Tongue (tissue), 3 donors: ENCODE measurements at places on chromosomes 13 and 19. TPM values are rescaled to one million over a fixed set of nuclear protein-coding genes. Genes with fewer than 3 reads are reported as not detected.
A peak's percentile ranks its signal among the peaks of the same experiment; 100 is the strongest.

DNA sequence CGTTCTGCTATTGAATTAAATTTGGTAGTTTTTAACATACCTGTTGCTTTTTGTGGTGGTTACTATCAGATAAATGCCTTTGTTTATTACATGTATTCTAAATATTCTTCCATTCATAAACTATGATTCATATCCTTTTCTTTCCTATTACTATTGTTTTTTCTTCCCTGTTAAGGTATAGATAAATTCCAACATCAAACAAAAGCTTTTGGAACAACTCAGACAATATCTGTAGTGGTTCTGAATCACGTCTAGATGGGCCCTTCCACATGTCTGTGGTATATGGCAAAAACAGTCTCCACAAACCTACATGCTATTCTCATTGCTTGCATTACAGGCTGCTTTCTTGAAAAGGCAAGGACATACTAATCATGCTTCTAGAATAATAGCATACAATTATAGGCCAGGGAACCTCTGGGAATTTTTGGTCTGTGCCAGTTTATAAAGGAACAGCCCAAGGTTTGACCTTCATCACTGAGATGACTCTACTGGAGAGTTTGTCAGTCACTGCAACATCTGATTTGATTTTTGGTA is 6.4 kb downstream of the LRCH1 start:
- no peak for DNase-seq

NANOS3 gene
- not detected for total RNA-seq

CEACAM7 gene
- total RNA-seq, result 10.8 TPM

TNPO2 gene
- 44.7 TPM for total RNA-seq

DNA sequence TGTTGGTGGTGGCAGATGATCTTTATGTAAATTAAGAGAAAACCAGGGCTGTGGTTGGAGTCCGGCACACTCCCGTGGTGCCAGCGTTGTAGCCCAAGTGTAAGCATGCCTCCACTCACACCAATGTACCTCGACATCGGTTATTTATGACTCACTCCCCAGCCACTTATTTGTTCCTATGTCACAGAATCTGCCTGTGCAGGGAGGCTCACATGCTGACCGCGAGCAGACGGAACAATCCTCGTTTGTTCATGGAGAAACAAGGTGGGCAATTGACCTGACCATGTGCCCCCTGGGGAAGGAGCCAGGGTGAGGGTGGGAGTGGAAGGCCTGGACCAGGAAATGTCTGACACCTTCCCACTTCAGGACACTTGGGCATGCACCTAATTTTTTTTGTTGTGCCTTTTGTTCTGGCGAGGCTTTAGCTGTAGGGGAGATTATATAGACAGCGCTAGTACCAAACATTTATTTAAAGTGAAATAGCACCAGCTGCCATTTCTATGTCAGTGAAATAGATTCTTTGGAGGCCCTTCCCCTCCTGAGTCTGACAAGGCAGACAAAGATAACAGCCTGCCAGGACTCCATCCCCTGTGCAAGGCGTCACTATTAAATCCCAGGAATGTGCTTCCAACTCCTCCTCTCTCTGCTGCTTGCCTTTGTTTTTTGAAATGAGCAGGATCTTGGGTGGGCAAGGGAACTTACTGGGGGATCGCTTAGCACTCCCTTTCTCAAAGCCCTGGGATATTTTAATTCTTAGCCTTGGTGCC is 394.2 kb downstream of the FGF9 start:
- DNase-seq, result peak; percentile 44

C1QTNF9 gene
- 3.8 TPM for total RNA-seq

TMEM86B gene
- 0.72 TPM for total RNA-seq

KRTDAP gene
- 9.6 TPM for total RNA-seq

DNA sequence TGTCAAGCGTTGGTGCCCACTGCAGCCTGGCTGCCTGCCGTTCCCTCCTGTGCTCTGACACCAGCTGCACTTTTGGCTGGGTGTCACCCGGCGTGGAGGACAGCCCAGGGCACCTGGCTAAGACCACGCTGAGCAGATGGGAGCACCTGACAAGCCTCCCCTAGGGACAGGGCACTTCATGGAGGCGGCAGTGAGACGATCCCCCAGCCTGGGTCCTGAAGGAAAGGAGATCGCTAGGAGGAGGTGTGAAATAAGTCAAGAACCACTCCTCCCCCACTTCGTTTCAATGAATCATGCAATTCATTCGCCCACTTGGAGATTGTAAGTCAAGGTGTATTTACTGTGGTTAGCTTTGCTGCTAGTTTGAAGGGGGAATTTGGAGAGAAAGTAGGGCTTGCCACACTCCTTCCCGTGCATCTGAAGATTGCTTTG is 38.8 kb downstream of the VSTM2B start:
- DNase-seq, result no peak

OLFM2 gene
- 22.9 TPM for total RNA-seq

DNA sequence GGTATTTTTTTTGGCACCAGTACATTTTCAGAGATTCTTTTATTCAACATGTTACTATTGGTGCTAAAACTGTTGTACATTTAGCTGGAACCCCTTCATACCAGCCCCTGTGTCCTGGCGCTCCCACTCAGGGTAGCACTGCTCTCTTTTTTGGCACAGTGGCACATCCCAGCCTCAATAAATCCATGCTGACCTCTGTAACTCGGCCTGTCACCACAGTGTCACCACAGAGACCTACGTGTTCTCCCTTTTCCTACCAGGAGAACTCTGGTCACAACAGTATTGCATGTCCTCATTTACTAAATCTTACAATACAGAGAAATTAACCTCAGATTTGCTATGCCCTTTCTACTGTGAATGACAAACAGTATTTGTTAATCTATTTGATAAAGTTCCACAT is 10.2 kb downstream of the MPHOSPH8 start:
- DNase-seq, result no peak

- no peak for DNase-seq
Measured at GRCh38 chr13:30898070-30898469, 8.0 kb upstream of the MEDAG start.

- DNase-seq, result peak; percentile 96
Measured at GRCh38 chr13:111006506-111007031, 91.7 kb upstream of the ANKRD10 start.

DNA sequence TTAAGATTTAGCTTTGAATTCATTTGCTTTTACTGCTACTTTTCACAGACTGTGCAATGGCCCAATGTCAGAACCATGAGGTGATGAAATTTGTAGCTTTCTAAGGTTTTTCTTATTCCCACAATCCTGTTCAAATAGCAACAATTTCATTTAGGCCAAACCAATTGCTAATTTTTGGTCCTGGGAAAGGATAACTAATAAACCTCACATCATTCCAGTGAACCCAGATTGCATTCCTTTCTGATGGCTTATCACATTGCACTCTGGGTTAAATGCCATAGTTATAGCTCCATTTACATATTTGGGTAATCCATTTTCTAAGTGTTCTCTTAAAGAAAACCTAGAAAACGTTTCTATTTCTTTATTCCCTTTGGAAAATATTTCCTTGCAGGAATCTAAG is 22.9 kb upstream of the POMP start:
- DNase-seq, result no peak

GRCh38 chr13:45765464-45765863 is 63.3 kb downstream of the CBY2 start:
- DNase-seq, result no peak

GRCh38 chr13:109206616-109207015 is 577.2 kb downstream of the MYO16 start:
- DNase-seq, result no peak

DNA sequence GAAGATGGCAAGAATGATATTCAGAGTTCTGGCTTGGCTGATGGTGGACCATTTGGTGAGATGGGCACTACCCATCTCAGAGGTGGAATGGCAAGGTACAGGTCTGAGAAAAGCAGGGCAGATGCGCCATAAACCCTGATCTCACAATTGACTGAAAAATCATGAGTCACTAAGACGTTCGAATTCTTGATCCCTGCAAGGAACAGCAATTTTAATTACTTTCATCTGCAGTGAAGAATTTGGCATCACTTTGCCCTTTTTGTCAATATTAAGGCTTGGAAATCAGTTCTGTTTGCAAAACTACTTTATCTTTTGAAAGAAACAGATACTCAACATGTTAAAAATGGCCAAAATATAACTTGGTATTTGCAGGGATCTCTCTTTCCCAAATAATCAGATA is 38.1 kb downstream of the HTR2A start:
- DNase-seq, result no peak

PRKCSH gene
- total RNA-seq, result 86.7 TPM

GRCh38 chr19:54189145-54189734 is at the start of gene MBOAT7:
Gene MBOAT7 (minus strand): TSS chr19:54189580. CDS start chr19:54188508, 1,072 bp downstream.
- no peak for DNase-seq

NLRP4 gene
- not detected for total RNA-seq

- no peak for DNase-seq
Measured at GRCh38 chr13:101242720-101243119, 173.6 kb downstream of the NALCN start.

GRK1 gene
- total RNA-seq, result not detected

- no peak for DNase-seq
Measured at GRCh38 chr19:34471906-34472700, 9.5 kb upstream of the WTIP start.

- peak; percentile 44 for DNase-seq
Measured at GRCh38 chr13:74061926-74062595, 72.1 kb downstream of the KLF12 start.

COMMD6 gene
- 24.4 TPM for total RNA-seq

MAMSTR gene
- total RNA-seq, result 4.3 TPM

DNA sequence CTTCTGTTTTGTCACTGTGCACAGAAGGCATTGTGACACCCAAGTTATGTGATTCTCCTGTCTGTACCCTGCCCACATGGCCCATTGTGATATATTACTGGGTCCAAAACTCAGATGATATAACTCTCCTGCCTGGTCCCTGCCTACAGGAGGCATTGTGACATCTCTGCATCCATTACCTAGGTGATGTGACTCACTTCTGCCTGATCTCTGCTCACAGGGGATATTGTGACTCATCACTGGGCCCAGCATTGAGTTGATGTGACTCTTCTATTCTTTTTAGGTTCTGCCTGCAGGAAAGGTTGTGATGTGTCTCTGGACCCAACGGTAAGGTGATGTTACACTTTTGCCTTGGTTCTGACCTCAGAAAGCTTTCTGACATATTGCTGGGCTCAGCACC is 67.9 kb upstream of the ZNF724 start:
- no peak for DNase-seq
